ENCODE measurements at places on chromosomes 12 and 14.

DNA sequence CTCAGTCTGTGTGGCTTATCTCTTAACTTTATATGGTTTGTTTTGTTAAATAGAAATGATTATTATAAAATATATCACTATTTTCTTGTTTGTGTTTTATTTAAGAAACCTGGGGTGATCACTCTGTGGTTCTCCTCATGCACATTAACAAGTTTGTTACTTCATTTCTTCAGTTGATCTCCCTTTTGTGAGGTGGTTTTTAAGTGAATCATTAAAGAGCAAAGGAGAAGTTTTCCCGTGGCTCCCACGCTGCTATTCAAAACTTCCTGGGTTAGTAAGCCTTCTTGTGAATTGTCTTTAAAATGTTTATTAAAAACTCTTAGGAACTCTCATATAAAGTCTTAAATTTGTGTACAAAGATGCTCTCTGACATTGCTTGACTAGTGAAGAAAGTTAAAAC is 11.8 kb downstream of the ADIPOR2 start:
- no peak for DNase-seq

DNA sequence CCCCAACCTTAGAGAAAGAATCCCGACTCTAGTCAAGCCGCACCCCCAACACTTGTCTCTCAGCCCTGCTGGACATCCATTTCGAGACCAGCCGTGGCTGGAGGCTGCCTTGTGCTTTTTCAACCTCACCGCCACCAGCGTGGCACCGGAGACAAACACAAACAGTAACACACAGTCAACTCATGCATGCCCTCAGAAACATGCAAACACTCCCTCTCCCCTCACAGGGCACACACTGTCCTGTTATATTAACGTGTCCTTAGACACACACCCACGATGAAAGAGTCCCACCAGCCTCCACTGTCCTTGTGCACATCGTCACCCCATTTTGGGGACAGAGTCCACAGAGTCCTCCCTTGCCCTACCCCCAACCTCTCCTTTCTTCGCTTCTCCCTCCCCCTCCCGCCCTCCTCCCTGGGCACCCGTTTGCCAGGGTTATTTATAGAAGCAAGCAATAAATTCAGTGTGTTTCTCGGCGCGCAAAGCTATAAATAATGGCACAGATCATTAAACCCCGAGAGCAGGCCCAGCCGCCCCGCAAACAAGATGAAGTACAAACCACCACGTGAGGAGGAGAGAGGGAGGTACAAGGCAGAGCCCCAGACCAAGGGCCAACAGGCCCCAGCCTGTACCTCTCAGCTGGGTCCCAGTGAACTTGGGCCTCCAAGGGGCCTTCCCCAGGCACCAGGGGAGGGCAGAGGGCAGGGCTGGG is 27.9 kb downstream of the SMUG1 start:
- DNase-seq = no peak

DNA sequence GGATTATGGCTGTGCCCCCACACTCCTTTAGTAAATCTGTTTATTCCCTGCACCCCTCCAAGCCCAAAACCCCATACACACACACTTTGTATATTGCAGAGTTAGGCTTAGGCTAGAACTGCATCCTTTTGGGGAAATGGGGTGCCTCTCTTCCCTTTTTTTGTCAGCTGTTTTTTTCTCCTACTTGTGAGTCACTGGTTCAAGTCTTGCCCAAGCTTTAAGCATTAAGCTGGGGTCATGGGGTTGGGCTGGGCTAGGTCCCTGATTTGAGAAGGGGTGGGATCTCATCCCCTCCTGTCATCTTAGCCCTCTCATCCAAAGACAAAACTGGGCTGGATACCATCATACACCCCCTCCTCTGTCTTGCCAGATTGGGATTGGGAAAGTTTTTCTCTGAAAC is 1.6 kb downstream of the LRP1 start:
- DNase-seq = no peak

- DNase-seq = no peak
Observed at GRCh38 chr14:46279776-46280175, 371.8 kb downstream of the RPL10L start.

DNA sequence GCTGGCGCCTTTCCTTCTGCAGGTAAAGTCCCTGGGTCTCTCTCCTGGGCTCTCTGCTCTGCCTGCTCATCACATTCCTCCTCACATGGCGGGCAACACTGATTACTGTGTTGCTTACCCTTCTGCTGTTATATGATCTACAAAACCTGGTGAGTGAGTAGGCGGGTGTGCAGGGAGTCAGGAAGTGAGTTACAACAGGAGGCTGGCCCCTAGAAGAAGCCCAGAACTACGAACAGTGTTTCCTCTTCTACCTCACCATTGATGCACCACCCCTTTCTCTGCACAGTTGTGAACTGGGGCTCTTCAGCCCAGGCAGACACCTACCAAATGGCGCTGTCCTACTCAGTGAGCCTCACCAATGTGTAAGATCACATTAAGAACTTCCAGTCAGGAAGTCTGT is 4.9 kb upstream of the KLHL33 start:
- no peak for DNase-seq

DNA sequence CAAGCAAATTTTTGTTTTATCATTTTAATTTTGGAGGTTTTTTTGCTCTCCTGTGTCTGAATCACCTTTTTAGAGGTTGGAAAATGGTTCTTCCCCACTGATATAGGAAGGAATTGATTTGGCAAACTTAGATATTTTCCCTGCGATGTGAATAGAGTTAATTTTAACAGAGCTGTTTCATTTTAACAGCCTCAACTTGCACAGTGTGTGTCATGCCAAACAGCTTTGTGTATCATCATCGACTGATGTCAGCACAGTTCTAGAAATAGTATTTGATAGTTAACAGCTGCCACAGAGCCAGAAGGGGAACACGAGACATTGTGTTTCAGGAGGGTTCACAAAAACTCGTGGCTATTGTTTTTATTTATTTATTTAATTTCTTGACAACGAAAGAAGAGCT is 243.1 kb upstream of the FOXN3 start:
- DNase-seq = no peak

DNA sequence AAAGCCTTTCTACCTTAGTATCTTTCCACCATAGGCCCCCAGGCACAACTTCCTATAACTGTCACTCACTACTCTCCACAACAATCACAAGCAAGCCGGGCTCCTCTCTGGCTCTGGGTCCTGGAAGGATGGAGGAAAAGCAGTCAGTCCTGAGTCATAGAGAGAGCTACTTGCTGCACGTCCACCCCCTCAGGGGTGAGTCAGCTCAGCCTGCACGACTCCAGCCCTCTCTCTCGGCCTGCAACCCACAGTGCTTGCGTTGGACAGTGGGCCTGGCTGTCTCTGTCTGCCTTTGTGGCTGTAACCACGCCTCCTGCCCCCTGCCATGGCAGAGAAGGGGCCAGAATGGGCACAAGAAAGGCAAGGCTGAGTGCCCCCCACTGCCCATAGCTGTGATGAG is 154.1 kb upstream of the FKBP4 start:
- peak; percentile 88 for DNase-seq

- no peak for DNase-seq
Observed at GRCh38 chr12:15230751-15231150, 9.5 kb upstream of the RERG start.

DNA sequence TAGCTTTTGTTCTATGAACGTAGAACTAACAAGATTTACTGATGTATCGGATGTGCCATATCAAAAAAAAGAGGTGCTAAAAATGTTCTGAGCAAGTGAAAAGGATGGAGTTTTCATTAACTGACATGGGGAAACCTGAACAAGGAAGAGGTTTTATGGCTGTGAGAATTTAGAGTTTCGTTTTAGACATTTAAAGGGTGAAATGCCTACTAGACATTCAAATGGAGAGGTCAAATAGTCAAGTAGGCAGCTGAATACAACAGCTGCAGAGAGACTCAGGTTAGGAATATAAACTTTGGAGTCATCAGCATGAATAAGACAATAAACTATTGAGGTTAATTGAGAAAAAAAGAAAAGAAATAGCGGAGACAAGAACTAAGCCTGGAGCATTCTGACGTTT is 364.9 kb upstream of the GARIN6 start:
- DNase-seq = no peak

GRCh38 chr12:14213542-14213941 is 151.9 kb upstream of the ATF7IP start:
- DNase-seq = no peak

- no peak for DNase-seq
Observed at GRCh38 chr14:44803239-44803905, 158.4 kb downstream of the KLHL28 start.

DNA sequence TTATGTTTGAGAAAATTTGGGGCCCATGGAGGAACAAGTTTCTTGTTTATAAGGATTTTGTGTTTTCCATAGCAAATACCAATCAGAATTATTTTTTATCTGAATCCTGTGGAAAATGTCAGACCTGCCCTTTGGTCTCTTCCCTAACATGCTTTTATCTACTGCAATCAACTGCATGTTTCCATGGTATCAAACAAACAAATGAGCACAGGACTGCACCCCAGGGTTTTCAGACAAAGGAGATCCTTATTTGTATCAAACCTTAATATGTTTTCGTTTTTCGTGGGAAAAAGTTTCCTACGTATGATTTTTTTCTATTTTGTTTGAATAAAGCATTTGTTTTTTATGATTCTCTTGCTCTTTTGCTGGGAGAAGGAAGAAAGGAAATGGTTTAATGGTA is 91.1 kb downstream of the GPR135 start:
- DNase-seq = no peak

DNA sequence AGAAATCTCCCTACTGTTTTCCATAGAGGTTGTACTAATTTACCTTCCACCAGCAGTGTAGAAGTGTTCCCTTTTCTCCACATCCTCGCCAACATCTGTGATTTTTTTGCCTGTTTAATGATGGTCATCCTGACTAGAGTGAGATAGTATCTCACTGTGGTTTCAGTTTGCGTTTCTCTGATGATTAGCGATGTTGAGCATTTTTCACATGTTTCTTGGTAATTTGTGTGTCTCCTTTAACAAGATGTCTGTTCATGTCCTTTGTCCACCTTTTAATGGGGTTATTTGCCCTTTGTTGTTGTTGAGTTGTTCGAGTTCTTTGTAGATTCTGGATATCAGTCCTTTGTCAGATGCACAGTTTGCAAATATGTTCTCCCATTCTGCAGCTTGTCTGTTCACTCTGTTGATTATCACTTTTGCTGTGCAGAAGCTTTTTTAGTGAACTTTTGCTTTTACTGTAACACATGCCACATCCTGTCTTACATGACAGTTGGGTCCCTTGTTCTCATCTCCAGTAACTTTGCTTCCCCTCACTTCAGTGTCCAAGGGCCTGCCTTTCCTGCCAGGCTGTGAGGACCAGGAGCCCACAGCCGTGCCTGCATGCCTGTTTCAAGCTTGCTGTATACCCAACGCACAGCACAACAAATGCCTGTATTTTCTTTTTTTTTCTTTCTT is 64.9 kb downstream of the SPRING1 start:
- no peak for DNase-seq

GRCh38 chr12:32558903-32559302 is 120.2 kb upstream of the DNM1L start:
- DNase-seq = no peak

GRCh38 chr12:111600205-111600642 is 1.1 kb upstream of the ATXN2 start:
- DNase-seq = no peak

DNA sequence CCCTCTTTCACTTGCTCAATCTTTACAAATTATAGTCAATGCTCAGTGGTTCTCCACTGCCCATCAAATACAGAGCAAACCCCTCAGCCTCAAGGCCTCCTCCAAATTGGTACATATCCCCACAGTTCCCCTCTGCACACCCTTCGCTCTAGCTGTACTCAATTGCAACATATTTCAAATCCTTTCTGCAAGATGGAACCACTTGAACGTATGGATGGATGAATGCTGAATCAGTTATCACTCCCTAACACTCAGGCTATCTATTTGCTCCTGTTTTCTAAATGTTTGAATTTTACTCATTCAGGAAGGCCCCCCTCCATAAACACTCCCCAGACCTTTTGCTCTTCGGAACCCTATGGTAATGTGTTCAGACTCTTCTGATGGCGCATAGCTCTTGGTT is 24.5 kb downstream of the ATG14 start:
- DNase-seq = no peak

DNA sequence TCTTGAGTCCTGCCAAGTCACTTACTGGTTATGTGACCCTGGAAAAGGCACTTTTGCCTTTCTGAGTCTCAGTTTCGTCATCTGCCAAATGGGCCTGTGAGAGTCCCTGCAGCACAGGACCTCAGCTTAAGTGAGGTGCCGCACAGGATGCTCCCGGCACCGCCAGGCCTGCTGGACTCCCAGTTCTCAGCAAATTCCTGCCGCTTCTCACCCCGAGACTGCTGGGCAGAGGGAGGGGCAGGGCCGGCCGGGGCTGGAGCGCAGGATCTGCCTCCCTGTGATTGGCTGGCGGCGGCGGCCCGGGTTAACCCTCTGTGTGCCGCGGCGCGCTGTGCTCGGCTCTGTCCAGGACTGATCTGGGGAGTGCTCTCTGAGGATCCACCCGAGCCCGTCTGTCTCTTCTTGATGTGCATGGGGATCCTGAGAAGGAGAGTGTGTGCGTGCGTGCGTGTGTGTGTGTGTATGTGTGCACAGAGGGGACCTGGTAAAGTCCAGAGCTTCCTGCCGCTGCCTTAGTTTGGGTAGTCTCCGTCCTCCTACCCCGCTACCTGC is 8.6 kb downstream of the SETD1B start:
- peak; percentile 79 for DNase-seq

- no peak for DNase-seq
Observed at GRCh38 chr14:98997526-98998205, 274.3 kb downstream of the BCL11B start.

GRCh38 chr12:5172886-5173285 is 129.2 kb downstream of the KCNA5 start:
- no peak for DNase-seq

DNA sequence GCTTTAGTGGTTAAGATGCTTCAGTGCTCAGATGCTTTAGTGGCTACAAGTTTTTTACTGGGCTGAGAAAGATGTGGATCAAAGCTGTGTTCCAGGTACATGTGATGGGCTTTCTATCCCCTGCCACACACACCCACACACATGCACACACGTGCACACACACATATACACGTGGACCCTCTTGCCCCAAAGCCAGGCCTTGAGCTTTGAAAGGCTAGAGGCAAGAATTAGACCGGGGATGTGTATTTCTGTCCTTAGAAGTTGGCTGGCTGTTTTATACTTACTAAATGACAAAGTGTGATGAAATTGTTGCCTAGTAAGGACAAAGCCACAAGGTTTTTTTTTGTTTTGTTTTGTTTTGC is 376.5 kb downstream of the C12orf75 start:
- DNase-seq = no peak

- no peak for DNase-seq
Observed at GRCh38 chr12:32265951-32266350, 133.4 kb upstream of the FGD4 start.

DNA sequence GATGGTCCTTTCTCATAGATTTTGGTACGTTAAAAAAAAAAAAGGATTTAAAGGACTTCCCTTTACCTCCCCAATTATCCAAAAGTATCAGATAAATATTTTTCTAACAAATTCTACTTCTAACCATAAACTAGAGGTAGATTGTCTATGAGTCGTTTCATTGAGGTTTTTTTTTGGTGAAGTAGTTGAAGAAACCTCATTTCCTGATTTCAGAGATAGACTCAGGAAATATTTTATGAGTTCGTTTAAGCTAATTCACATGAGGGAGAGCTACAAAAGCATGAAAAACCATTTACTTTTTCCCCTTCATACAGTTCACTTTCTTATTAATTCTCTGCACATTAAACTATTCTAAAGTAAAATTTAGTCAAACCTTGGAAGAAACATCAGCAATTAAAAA is 112.5 kb downstream of the RALGAPA1 start:
- no peak for DNase-seq
